AG09309 (cell line): ENCODE measurements at places on chromosomes 5 and 9.

- DNase-seq = no peak
Measured at GRCh38 chr9:129163753-129164152, 14.3 kb downstream of the IER5L start.

DNA sequence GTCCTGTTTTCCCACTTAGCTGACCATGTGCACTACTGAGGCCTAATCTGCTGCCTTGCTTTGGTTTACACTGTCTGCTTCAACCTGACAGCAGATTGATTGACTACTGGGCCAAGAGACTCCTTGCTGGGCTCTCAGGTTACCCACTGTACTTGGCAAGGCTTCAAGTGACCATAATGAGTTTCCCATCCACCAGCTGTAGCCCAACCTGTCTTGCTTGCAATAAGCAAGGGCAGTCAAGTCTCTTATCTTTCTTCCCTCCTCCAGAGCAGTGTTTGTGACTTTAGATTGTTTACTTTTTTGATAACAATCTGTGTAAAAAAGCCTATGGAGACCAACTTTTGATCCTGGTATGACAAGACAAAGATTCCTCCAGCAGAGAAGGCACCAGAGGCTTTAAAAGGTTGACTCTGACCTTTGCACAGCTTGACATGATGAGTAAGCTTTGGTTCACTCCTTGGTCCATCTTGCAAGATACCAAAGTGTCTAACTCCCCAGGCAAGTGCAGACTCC is 912.3 kb upstream of the SEMA6A start:
- DNase-seq = no peak

DNA sequence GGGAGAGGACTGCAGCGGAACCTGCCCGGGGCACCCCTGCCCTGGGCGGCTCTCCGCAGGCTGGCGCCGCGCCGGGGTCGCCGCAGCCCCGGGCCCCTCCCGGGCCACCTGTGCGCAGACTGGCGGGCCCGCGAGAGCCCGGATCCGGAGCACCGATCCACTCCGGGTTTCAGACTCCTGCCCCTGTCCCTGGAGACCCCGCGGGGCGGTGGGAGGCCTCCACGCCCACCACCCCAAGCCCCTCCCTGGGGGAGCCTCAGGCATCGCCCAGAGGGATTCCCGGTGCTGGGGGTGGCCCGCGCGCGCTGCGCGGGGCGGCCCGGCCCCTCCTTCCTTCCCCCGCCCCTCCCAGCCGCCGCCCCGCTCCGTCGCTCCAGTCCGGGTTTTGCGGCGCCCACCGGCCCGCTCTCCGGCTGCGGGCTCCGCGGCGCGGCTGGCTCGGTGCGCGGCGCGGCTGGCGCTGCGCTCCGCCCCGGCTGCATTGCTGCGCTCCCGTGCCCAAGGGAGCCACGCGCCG is at the start of gene UNC5A:
Gene UNC5A (plus strand): TSS at position 479 of the 517 bp plus-strand sequence. CDS start 192 bp downstream, outside the sequence.
- no peak for DNase-seq

DNA sequence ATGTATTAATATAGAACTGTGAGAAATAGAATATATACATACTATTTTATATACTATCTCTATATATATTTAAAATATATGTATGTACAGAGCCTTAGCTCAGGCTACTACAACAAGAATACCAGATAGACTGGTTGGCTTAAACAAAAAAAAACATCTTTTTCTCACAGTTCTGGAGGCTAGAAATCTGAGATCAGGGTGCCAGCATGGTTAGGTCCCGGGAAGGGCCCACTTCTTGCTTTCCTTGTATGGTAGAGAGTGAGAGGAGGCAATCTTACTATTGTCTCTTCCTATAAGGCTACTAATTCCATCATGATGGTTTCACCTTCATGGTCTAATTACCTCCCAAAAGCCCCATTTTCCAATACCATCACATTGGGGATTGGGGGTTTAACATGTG is 613.0 kb downstream of the ZNF608 start:
- DNase-seq = no peak

- no peak for DNase-seq
Measured at GRCh38 chr5:103340717-103341388, 82.3 kb downstream of the MACIR start.

GRCh38 chr5:44486591-44486990 is 97.4 kb upstream of the FGF10 start:
- DNase-seq = no peak

DNA sequence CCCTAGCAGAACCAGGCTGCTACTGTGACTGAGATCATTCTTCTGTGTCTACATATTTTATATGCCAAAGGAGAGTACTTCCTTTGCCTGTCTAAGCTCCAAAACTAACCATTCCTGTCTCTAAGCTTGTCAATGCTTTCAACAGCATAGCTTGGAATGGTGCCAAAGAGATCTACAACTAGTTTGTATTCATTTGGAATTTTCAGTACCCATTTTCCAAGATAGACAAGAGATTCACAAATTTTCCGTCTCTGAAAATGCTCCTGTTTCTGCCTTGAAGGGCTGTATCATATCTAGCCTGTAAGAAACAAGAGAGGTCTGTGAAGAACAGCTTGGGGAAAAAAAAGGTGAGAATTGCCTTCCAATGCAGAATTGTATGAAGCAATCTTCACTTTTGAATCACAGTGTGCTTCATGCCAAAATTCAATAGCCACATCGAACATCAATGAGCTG is 334.4 kb upstream of the ACTBL2 start:
- no peak for DNase-seq

DNA sequence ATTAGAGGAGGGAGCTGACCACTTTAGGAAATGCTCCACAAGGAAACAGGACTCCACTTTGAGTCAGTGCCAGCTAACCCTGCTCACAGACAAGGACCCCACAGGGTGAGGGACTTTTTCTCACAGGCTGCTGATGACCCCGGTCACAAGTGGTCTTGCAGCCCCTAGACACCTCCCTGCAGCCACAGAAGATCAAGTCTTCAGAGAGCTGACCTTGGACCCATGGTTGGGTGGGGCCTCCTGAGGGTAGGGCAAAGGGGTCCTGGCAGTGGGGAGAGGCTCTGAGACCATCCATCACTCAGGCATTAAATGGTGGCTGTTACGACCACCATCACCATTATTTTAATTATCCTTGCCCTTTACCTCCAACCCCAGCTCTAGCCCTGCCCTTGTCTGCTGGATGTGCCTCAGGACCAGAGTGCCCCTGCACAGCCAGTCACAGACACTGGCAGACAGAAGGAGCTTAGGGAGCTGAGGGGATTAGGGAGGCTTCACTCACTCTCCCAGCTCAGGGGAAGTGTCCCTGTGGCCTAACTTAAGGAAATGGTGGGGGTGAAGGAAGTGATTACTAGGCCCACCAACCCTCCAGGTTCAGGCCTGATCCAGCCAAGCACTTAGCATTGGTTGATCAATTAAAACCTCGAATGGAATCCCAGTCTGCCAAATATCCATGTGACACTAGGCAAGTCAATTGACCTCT is 1.6 kb downstream of the ACSL6 start:
- no peak for DNase-seq

- no peak for DNase-seq
Measured at GRCh38 chr9:99012957-99013512, 69.3 kb downstream of the COL15A1 start.

DNA sequence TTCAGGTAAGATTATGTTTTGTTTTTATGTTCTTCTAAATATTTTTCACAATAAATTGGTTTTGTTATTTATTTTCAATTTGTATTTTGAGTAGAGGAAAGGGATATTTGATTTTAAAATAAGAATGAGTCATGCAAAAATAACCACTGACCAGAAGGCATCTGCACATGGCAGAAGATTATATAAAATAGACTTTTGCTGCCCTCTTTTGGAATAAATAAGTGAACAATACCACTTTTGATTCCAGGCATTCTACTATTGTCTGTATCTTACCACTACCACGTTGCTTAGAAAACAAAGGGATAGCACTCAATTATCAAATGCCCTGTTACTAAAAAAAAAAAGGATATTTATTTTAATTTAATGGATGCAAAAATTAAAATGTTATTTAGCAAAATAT is 227.3 kb upstream of the ITGA1 start:
- DNase-seq = no peak

DNA sequence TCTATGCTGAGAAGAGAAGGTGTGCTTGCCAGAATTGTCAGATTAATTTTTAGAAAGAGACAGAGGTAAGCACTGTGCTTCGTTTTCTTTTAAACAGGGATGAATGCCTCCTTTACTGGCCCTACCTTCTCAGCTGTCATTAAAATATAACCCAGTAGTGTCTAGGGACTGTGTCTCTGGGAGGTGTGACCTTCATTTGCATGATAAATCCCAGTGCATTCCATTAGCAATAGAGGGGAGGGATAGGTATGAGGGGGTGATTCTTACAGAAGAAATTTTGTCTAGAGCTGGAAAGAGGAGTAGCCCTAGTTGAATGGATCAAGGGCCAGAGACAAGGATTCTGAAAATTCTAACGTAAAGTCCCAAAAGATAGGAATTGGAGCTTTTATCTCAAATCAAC is 351.5 kb downstream of the BNC2 start:
- DNase-seq = no peak
